RCC 7860 (cell line): ENCODE measurements at places on chromosomes 16 and 17.

GRCh38 chr17:67867591-67867990 is 42.3 kb downstream of the BPTF start:
- DNase-seq: no peak

- no peak for DNase-seq
These were observed 7.2 kb downstream of the SLC47A1 start for GRCh38 chr17:19540706-19541370.

DNA sequence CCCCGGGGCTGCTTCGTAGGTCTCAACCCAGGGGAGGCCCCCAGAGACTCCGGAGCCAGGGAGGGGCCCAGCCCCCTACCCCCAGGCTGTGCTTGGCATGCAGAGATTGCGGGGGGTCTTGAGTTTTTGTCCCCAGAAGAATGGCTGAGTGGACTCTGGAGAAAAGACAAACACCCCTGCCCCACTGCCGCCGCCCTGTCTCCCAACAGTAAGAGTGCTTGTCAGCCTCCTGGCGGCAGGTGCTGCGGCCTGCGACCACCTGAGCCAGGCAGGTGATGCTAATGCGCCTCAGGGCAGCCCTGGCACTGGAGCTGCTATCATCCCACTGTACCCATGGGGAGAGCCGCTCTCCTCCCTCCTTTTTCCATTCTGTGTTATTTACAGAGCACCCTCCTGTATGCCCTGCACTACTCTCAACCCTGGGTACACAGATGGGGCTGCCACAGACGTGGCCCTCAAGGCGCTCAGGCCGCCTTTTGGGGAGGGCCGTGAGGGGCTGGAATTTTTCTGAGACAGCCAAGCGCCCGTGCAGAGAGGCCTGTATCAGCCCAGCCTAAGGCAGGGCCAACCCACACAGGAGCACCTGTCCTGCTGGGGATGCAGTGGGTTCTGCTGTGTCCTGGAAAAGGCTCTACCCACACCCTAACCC is 2.6 kb upstream of the IL17C start:
- no peak for DNase-seq

DNA sequence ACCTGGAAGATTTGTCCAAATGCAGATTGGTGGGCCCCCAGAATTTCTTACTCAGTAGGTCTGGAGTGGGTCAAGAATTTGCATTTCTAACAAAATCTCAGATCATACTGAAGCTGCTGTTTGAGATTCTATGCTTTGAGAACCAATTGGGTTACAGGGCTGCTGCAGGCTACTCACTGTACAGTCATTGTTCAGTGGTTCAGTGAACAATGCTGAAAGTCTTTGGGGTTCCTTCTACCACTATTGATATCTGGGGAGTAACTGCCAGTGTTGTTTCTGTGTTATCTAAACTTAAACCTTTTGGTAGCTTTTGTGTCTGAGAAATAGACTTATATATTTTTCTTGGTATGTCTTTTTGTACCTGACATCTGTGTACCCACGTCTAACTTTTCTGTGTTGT is 187.5 kb downstream of the TANC2 start:
- no peak for DNase-seq

DNA sequence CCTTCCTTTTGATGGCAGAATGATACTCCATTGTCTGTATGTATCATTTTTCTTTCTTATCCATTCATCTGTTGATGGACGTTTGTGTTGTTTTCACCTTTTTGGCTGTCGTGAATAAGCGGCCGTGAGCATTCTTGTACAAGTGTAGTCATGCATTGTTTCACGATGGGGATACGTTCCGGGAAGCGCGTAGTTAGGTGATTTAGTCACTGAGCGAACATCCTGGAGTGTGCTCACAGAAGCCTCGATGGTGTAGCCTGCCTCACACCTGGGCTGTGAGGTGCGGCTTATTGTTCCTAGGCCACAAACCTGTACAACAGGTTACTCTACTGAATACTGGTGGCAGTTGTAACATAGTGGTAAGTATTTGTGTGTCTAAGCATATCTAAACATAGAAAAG is 136.5 kb downstream of the CMIP start:
- DNase-seq: no peak

DNA sequence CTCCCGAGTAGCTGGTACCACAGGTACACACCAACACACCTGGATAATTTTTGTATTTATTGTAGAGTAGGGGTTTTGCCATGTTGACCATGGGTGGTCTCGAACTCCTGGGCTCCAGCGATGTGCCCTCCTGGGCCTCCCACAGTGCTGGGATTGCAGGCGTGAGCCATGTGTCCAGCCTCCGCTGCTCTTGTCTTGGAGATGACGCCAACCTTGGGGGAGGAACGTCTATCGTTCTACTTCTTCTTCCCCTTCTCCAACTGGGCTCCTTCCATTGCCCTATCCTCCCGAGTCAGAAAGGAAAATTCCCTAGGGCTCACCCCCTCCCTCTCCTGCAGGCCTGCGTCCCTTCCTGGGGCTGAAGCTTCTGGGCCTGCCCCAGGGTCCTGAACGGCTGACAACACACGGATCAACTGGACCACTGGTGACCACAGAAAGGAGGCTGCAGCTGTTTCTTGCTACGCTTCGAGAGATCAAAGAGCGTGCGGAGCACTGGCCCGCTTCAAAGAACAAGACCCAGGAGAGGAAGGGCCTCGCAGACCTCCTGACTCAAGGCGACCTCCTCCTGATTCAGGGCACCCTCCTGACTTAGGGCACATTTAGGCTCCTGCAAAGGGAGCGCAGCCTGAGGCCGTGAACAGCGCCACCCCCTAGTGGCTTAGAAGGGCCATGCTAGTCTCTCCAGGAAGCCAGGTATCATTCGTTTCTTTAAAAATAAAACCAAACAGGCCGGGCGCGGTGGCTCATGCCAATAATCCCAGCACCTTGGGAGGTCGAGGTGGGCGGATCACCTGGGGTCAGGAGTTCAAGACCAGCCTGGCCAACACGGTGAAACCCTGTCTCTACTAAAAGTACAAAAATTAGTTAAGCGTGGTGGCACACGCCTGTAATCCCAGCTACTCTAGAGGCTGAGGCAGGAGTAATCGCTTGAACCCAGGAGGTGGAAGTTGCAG is 48.5 kb upstream of the HELZ start:
- DNase-seq: peak; percentile 44

DNA sequence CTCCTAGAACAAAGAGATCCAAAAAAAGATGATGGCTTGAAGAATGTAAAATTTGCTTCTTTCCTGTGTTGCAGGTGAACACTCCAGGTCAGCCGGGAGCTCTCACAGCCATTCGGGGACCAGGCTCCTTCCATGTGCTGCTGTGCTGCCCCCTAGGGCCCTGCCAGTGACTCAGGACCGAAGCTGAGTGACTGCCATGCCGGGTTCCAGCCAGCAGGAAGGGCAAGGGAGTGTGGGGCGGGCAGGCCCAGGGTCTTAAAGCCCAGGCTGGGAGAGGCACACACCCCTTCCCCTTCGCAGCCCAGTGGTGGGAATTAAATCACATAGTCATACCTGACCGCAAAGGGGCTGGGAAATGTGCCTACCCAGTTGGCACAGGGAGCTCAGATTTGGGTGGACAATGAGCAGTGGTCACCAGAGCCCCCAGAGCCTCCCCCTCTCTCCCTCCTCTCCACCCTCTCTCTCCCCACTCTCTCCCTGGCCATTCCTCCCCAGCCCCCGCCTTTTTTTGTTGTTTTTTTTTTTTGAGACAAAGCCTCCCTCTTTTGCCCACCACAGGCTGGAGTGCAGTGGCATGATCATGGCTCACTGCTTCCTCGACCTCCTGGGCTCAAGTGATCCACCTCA is 11.5 kb downstream of the EPOP start:
- DNase-seq: peak; percentile 39

DNA sequence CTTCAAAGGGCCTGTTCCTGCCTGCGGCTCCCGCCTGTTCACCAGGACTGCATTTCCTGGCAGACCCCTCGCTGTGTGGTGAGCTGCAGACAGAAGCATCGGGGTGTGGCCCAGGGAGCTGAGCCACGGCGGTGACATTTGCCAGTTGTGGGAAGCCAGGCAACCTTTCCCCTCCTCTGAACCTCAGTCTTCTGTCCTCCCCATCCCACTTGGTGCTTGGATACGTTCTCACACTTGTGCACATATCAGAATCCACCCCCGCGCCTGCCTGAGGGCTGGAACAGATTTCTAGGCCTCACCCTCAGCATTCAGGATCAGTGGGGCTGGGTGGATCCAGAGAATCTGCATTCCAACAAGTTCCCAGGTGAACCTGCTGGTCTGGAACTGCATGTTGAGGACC is 63.5 kb downstream of the CRISPLD2 start:
- no peak for DNase-seq

DNA sequence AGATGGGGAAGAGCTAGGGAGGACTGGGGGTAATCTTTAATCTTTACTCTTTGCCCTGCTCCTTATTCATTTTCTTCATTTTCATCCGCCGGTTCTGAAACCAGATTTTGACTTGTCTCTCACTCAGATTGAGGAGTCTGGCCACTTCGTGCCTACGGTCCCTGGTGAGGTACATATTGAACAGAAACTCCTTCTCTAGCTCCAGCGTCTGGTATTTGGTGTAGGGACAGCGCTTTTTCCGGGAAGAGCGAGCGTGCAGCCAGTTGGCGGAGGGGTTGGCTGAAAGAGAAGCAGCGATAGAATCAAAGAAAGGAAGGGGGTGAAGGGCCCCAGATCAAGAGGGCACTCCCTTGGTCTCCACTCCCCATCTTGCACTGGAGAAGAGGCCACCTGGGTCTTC is 3.3 kb downstream of the HOXB9 start:
- no peak for DNase-seq

- DNase-seq: no peak
These were observed 11.5 kb downstream of the PRKCB start for GRCh38 chr16:23847251-23847650.

DNA sequence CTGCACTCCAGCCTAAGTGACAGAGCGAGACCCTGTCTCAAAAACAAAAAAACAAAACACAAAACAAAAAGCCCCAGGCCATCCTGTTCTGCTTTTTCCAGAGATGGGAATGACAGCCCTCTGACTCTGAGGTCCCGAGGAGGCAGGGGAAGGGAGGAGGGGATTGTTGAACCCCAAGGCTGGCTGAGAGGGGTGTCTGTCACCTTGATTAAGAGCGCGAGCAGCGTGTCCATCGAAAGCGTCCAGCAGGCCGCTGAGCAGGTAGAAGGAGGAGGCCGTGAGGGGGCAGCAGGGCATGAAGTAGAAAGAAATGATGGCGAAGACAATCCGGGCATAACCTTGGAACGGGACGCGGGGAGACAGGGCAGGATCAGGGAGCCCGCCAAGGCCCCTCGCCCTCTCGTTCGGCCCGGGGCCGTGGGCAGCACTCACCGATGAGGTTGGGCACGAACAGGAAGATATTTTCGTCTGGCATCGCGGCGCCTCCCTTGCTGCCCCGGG is 593 bp downstream of the CDIPT start:
- DNase-seq: peak; percentile 5

GRCh38 chr17:15918261-15918660 is 26.7 kb upstream of the ADORA2B start:
- DNase-seq: no peak

DNA sequence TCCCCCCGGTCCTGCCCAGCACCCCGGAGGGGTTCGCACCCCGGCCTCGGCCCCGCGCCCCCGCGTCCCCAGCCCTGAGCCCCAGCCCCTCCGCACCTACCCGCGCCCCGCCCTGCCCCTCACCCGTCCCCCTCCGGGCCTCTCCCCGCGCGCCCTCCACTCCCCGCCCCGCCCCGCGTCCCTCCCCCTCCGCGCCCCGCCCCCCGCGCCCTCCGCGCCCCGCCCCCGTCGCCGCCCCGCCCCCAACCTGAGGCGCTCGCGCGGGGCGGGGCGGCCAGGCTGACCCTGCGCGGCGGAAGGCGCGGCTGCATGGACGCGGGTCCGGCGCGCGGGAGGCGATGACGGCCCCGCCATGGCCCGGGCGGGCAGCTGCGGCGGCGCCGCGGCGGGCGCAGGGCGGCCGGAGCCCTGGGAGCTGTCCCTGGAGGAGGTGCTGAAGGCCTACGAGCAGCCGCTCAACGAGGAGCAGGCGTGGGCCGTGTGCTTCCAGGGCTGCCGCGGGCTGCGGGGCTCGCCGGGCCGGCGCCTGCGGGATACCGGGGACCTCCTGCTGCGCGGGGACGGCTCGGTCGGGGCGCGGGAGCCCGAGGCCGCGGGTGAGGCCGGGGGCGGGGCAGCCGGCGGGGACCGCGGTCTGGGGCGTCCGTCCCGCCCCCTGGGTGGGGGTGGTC is at the start of gene SPIRE2:
SPIRE2 (plus strand) TSS at position 277 of the 671 bp plus-strand sequence; CDS start at position 353, 76 bp downstream.
- peak; percentile 54 for DNase-seq

GRCh38 chr17:47652570-47652969 is 2.9 kb downstream of the KPNB1 start:
- DNase-seq: no peak

DNA sequence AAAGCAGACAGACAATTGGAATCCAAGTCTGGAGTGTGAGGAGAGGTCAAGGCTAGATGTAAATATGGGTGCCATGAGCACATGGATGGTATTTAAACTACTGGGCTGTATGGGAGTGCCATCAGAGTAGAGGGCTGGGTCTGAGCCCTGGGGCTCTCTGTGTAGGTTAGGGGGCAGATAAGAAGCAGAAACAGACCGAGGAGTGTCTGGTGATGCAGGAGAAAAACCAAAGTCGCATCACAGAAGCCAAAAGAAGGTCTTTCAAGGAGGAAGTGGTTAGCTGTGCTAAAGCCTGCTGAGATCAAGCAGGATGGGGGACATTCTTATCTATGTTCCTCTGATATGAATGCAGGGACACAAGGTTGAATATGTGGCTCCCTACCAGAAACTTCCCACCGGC is 1.9 kb downstream of the TSEN54 start:
- DNase-seq: no peak

GRCh38 chr16:49524216-49524946 is 150.8 kb downstream of the C16orf78 start:
- DNase-seq: no peak

- DNase-seq: no peak
These were observed 120.0 kb downstream of the MAP2K4 start for GRCh38 chr17:12140685-12141084.

GRCh38 chr17:37124821-37125173 is 176.0 kb downstream of the AATF start:
- DNase-seq: no peak

- DNase-seq: peak; percentile 69
These were observed 12.0 kb downstream of the UNC13D start for GRCh38 chr17:75832164-75832651.
